ENCODE measurements at places on chromosomes 6 and 20.

GRCh38 chr20:10783707-10784553, 110.1 kb upstream of the JAG1 start:
- peak; percentile 47 for DNase-seq

DNA sequence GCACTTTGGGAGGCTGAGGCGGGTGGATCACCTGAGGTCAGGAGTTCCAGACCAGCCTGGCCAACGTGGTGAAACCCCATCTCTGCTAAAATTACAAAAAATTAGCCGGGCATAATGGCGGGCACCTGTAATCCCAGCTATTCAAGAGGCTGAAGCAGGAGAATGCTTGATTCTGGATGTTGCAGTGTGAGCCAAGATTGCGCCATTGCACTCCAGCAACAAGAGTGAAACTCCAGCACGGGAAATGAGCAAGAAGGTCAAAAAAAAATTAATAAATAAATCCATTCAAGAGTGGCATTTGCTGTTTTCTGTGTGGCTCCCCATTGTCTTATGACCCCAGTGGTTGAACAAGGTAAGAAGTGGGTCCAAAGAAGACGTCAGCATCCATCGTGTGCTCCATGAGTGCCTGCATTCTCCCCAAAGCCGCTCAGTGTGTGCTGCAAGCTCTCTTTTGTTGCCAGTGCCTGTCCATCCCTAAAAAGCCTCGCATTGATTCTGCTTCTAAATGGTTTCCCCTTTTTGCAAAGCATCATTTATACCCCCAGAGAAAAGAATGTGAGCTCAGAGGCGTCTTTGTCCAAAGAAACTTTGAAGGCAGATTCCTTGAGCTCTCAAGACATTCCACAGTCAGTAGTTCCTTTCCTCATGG, 38.8 kb upstream of the MAP3K4 start:
- no peak for DNase-seq

- no peak for DNase-seq
Observed at GRCh38 chr6:100268326-100268725, 196.4 kb downstream of the SIM1 start.

- no peak for DNase-seq
Observed at GRCh38 chr6:72371473-72371872, 250.4 kb upstream of the KCNQ5 start.

- DNase-seq = no peak
Observed at GRCh38 chr20:23278172-23278571, 72.4 kb upstream of the NXT1 start.

GRCh38 chr6:71012866-71013469, 56.1 kb upstream of the B3GAT2 start:
- peak; percentile 70 for DNase-seq

GRCh38 chr6:105836889-105837288, 249.2 kb upstream of the PRDM1 start:
- peak; percentile 42 for DNase-seq

DNA sequence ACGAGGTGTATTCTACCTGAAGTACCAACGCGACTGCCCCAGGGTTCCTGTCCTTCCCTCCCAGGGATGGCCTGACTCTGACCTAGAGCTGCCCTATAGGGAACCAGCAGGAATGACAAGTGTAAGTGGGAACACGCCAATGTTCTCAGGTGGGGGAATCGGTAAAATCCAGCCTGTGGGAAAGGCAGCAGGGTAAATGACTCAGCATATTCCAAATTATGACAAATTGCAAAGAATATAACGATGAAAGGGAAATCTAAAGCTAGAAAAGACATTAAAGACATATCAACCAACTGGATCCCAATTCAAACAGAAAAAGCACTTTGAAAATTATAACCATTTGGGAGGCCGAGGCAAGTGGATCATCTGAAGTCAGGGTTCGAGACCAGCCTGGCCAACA, 41.8 kb downstream of the KIF16B start:
- DNase-seq = no peak

DNA sequence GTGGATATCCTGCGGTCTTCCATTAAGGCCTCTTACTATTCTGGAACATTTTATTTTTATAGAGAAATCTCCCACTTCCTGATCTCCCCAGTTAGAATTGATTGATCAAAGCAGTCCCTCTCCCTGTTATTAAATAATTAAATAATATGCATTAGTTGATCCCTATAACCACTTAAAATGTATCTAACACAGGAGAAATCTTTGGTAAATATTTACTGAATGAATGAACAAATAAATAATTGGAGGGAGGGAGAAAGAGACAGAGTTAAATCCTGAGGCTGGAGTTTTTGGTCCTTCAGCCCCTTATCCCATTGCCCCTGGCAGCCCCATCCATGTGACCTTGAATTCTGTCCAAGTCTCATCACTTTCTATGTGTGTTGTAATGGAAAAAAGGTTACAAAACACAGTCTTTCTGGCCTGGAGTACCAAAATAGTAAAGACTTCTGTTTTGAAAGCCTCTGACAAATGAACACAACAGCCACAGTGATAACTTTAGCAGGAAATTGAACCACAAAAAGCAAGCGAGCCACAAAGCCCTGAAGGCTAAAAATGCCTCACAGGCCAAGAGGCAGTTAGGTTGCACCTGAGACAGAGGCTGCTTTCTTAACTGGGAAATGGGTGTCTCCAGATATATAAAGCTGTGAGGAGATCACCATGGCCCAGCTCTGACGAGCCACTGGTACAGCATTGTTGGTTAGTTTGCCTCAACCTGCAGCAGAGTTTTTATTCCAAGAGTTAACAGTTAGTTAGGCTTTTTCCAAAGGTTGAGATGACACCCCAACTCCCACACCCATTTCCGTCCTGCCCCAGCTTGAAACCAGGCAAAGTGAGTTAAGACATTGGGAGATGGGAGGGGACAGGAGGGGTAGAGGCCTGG, 11.3 kb downstream of the NT5E start:
- DNase-seq = no peak

DNA sequence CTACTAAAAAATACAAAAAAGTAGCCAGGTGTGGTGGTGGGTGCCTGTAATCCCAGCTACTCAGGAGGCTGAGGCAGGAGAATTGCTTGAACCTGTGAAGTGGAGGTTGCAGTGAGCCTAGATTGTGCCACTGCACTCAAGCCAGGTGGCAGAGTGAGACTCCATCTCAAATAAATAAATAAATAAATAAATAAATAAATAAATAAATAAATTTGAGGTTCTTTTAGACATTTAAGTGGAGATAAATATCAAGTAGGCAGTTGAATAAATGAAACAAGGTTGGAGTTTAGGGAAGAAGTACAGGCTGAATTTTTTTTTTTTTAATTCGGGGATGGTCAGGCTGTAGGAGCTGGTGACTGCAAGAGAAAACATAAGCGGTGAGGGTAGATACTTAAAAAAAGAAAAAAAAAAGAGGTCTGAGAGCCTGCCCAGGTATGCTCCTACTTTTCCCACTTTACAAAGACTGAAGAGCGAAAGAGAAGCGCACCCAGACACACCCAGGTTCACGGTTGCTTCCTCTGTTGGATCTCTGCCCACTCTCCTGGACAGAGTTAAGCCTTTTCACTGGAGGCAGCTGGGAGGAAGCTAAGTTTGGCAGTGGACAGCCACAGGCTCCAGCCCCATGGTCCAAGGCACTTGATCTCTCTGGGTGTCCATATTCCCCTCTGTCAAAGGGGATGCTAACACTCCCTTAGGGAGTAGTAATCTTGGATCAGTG, 100.9 kb upstream of the PRDM1 start:
- DNase-seq = no peak

DNA sequence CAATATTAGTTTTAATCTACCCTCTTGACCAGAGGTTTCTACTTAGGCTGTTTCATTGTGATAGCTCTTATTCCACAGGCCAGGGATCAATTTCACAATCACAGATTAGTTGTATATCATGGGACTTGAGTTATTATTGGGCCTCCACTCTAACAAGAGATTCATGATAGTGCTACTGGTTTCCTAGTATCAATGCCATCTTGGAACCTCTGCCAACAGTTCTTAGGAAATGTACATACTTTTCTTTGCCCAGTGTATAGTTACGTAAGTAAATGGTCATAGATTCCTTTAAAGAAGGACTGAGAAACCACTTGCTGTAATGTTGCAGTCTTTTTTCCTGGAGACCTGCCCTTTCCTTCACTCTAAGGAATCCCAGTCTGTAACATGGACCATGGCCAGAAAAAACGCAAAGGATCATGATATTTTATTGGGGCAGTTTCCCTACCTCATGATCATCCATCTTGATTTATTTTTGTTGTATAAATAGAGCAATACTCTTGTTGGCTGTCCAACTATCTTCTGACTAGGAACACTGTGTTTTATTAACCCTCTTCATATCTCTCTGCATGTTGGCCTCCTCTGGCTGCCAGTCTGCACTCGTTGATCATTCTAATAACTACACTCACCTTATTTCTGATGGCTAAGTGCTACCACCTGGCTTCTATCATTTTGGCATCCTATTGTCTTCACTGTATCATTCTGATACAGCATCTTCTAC, 38.0 kb upstream of the VGLL2 start:
- DNase-seq = no peak

- no peak for DNase-seq
Observed at GRCh38 chr6:74720923-74721322, 484.9 kb downstream of the COL12A1 start.

DNA sequence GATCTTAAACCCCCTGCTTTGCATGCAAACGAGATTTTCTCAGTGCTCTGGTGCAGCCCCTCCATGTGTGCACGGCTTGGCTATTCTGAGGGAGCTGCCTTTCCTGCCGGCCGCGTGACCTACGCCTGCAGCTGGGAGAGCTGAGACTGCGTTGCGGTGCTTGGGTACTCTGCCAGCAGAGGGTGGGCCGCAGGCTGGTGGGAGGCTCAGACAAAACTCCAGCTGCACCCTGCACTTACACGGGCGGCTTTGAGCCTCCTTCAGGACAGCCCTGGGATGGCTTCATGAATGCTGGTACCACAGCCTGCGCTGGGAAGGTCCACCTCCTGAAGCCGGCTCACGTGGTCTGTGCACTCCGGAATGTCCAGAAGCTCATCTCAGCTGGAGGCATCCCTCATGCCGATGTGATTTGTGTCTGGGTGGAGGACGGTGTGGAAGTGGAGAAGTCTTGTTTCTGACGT, 223.7 kb downstream of the DLL1 start:
- DNase-seq = no peak

DNA sequence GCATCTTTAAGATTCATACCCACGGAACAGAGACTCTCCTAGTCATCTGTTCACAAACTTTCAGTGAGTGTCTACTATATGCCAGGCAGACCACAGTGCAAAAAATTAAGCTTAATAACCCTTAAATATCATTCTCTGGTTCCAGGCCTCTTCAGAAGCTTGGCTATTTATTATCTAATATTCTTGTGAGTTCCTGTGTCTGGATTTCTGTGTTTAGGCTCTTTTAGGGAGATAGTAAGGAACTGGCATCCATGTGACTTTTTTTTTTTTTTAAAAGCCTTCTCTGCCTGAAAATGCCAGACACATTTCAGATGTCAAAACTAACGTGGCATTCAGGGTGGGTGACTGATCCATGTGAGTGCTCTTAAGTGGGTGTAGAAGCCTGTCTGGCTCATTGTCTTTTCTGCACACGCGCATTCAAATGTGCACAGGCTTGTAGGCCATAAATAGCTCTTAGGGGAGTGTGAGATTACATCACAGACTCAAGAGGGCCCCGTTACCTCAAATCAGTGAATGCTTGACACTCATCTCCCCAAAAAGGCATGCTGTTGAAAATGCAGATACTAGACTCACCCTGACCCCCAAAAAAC, 141.9 kb downstream of the GMPR start:
- no peak for DNase-seq

DNA sequence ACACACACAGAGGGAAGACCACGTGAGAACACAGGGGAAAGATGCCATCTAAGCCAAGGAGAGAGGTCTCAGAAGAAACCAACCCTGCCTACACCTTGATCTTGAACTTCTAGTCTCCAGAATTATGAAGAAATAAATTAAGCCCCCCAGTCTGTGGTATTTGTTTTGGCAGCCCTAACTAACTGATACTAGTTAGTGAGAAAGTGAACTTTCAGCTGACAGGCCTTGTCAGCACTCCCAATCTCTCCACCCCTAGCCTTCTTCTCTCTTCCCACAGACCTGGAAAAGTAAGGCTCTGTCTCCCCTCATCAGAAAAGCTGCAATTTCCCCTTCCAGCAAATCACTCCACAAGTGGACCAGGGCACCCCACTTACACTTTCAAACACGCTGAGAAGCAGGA, 108.6 kb upstream of the CDYL start:
- DNase-seq = no peak

GRCh38 chr6:84568971-84569370, 195.4 kb downstream of the TBX18 start:
- DNase-seq = peak; percentile 26

- DNase-seq = peak; percentile 71
Observed at GRCh38 chr20:63977739-63978276, 1.6 kb downstream of the SAMD10 start.

- no peak for DNase-seq
Observed at GRCh38 chr6:36221674-36222073, 25.1 kb downstream of the BRPF3 start.

DNA sequence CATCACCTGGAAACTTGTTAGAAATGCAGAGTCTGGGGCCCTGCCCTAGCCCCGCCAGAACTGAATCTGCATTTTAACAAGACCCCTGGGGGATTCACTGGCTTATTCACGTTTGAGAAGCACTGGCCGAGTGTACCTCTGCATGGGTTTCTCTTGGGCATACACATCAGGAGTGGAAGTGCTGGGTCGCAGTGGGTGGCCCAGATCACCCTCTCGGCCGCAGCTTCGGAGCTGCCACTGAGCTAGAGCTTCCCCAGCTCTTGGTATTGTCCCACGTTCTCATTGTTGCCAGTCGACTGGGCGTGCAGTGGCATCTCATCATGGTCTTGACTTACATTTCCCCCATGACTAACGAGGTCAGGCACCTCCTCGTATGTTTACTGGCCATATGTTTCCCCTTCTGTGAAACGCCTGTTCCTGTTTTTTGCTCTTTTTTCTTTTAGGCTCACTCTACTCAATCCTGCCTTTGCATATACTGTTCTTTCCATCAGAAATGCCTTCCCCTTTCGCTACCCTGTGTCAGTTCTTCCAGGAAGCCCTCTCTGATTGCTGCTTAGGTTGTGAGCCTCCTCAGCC, 3.0 kb upstream of the DLGAP4 start:
- DNase-seq = no peak

GRCh38 chr6:149859368-149859767, 4.8 kb downstream of the LRP11 start:
- peak; percentile 68 for DNase-seq

- DNase-seq = no peak
Observed at GRCh38 chr20:13105039-13105438, 96.3 kb downstream of the SPTLC3 start.

DNA sequence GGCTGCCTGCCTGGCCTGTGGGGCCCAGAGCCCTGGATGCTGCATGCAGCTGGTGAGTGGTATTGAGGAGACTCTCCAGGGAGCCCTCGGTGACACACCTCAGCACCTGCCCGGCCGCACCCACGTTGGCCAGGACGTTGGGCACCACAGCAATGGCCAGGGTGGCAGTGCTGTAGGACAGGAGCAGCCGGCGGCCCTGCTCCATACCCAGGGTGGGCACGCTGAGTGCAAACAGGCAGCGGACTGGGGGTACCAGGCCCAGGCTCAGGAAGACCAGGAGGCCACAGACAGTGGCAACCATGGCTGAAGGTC, 4.7 kb downstream of the OCSTAMP start:
- DNase-seq = no peak
